Spinal cord (tissue), 10 donors: ENCODE measurements at places on chromosomes 7 and 10.

DNA sequence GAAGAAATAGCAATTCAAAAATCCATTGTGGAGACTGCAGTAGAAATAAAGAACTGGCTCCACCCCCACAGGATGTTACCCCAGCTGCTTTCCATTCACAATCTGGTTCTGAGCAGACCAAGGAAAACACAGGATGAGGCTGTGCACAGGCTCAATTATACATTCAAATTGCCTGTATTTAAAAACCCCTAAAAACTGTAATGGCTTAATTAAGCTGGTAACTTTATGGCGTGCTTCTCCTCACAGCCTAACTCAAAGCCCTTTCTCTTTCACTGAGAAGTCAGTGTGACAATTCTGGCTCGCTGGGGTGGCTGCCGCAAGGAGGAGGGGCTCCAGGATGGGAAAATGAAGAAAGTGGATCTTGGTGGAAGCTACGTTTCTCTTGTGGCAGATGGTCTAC, 1191.1 kb downstream of the SORCS1 start:
- DNase-seq = no peak

DNA sequence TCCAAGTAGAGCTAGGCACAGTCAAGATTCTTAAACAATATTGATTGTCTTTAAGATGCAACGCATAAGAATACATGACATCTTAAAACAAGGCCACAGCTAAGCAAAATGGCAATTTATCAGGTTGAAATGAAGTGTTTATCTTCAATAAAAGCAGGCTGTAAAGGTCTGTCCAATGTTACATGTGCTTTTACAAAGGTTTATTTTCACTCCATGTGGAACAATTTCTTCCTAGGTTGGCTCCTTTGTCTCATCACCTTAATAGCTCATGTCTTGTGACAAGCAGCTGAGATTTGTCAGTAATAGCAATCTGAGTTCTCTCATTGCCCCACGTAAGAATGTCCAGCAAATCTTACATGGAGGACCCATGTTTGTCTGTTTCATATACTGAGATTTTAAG, 437.6 kb downstream of the GPAM start:
- DNase-seq = no peak

- no peak for DNase-seq
Observed at GRCh38 chr7:117862378-117862777, 10.9 kb downstream of the CTTNBP2 start.

- DNase-seq = no peak
Observed at GRCh38 chr10:48708144-48708543, 23.5 kb downstream of the WDFY4 start.

DNA sequence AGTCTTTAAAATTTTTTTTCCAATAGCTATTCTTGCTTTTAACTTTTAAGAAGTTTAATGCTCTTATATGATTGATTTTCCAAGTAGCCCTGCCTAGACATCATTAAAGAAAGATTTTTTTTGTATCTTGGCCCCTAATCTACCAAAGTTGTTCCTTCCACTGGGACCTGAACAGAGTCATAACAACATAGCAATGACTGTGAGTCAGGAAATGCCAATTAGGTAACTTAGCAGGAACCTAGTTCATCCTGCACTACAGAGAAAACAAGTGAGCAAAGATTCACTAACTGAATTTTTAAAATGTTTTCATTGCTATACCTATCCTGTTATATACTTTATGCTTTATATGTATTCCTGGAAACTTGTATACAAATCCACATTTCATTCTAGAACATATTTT, 284.7 kb downstream of the BICC1 start:
- DNase-seq = no peak

DNA sequence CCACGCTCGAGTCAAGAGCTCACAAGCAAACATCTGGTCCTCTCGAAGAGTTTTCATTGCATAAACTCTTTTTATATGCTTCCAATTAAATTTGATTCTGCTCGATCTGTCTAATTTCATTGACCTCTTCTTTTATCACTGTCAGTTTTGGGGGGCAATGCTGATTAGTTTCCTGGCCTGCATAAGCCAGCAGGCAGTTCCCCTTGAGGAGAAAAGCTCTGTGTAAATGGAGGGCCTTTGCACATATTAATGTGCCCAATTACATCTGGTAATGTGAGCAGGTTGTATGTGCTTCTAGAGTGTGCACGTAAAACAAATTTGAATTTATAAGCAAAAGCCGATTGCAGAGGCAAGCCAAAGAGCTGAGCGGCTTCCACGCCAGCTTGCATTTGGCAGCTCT, 210.3 kb downstream of the ABCA13 start:
- peak; percentile 35 for DNase-seq

GRCh38 chr10:71285180-71285545, 33.9 kb upstream of the SLC29A3 start:
- DNase-seq = peak; percentile 54

DNA sequence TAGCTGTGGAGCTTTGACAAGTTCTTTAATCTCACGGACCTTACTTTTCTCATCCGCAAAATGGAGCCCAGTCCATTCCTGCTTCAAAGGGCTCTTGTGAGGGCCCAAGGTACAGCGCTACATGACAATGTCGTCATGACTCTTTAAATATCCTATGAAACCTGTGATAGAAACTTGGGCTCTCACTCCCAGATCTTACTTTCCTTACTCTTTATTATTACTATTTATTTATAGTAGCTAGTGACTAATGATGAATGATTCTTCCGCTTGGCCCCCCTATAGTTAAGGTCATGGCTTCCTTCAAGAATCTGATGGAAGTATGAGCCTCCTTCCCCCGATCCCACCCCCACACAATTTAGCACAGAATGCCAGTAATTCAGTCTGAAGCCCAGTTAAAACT, 41.9 kb downstream of the RBM20 start:
- DNase-seq = no peak

GRCh38 chr7:140417456-140418155, 13.7 kb downstream of the RAB19 start:
- no peak for DNase-seq

GRCh38 chr7:2732959-2733584, 45.1 kb downstream of the AMZ1 start:
- DNase-seq = peak; percentile 59

DNA sequence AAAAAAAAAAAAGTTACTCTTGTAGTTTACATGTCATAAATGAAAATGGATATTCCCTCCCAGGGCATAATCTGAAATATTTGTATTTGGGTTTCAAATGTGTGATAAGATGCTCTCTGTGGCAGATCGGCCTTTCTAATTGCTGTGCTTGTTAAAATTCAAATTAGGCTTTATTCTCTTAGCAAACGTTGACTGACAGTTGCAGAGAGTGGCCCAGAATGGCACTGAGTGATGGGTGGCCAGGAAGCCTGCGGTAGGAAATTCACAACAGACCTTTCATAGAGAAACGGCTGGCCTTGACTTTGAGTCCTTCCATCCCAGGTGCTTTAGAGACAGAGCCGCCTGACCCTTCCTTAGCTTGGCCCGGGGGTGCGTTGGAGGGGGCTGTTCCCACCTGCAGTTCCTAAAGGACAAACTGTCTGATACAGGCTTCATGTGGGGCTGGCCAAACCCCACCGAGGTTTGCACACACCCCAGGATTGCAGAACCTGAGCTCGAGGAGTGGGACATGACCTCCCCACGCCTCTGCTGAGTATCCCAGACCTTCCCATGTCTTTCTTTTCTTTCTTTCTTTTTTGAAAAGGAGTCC, 152.7 kb downstream of the CUX1 start:
- no peak for DNase-seq

GRCh38 chr10:122678266-122678665, 21.4 kb downstream of the C10orf120 start:
- no peak for DNase-seq

DNA sequence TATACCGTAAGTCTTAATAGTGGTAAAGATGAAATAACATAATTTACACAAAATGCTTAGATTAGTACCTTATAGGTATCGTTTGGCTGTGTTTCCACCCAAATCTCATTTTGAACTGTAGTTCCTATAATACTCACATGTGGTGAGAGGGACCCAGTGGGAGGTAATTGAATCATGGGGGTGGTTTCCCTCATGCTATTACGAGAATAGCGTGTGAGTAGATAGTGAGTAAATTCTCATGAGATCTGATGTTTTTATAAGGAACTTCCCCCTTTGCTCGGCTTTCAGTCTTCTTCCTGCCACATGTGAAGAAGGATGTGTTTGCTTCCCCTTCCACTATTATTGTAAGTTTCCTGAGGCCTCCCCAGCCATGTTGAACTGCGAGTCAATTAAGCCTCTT, 426.3 kb upstream of the POT1 start:
- DNase-seq = peak; percentile 10

- no peak for DNase-seq
Observed at GRCh38 chr10:116106611-116107010, 166.4 kb downstream of the GFRA1 start.

- DNase-seq = no peak
Observed at GRCh38 chr7:73715648-73716317, 3.7 kb downstream of the STX1A start.

GRCh38 chr7:17710312-17710711, 230.0 kb downstream of the SNX13 start:
- DNase-seq = no peak

- peak; percentile 71 for DNase-seq
Observed at GRCh38 chr7:137395420-137395819, 51.9 kb upstream of the PTN start.

- DNase-seq = no peak
Observed at GRCh38 chr7:43570688-43571365, 12.1 kb upstream of the STK17A start.

DNA sequence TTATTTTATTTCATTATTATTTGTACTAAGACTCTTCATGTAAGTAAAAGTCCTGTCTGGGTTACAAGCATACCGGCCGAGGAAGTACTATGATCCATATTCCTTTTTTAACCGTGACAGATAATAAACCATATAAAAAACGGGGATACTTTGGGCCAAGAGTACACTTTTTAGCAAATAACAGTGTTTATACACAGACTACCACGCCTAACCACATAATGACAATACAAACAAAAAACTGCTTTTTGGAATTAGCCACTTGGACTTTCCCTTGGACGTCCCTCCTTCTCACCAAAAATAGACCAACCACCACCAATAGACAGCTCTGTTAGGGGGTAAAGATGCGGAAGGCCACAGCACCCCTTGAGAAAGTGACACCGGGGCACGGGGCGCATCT, 800 bp downstream of the MINDY3 start:
- no peak for DNase-seq

DNA sequence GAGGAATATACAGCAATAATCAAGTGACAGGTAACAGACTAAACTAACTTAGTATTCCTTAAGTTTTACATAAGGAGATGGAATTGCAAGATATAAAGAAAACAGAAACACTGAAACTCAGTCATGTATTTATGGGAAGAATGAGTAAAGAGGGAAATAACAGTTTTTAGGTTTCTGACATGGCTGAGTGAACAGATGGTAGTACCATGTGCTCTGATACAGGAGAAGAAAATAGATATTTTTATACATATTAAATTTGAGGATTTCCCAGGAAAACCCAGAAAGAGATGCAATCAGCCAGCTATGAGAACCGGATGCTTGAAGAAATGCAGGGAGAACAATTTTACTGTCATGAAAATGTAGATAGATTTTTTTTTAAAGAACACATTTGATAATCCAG, 669.5 kb upstream of the GRM3 start:
- peak; percentile 35 for DNase-seq

- DNase-seq = no peak
Observed at GRCh38 chr7:144397086-144397485, 6.4 kb downstream of the NOBOX start.

GRCh38 chr7:103447073-103447960, 1.3 kb upstream of the SLC26A5 start:
- no peak for DNase-seq

- DNase-seq = no peak
Observed at GRCh38 chr7:157544226-157544625, 207.4 kb downstream of the DNAJB6 start.

- no peak for DNase-seq
Observed at GRCh38 chr10:55183993-55184392, 383.0 kb upstream of the PCDH15 start.

GRCh38 chr7:119959811-119960210, 313.2 kb upstream of the KCND2 start:
- no peak for DNase-seq

GRCh38 chr10:20644421-20644820, 252.7 kb downstream of the NEBL start:
- no peak for DNase-seq

- no peak for DNase-seq
Observed at GRCh38 chr7:51620706-51621105, 304.1 kb upstream of the COBL start.

GRCh38 chr7:122886357-122887081, at the start of gene CADPS2:
TSS of gene CADPS2 (minus strand) at chr7:122886460. CDS start at chr7:122886337, 123 bp downstream.
- DNase-seq = peak; percentile 64

DNA sequence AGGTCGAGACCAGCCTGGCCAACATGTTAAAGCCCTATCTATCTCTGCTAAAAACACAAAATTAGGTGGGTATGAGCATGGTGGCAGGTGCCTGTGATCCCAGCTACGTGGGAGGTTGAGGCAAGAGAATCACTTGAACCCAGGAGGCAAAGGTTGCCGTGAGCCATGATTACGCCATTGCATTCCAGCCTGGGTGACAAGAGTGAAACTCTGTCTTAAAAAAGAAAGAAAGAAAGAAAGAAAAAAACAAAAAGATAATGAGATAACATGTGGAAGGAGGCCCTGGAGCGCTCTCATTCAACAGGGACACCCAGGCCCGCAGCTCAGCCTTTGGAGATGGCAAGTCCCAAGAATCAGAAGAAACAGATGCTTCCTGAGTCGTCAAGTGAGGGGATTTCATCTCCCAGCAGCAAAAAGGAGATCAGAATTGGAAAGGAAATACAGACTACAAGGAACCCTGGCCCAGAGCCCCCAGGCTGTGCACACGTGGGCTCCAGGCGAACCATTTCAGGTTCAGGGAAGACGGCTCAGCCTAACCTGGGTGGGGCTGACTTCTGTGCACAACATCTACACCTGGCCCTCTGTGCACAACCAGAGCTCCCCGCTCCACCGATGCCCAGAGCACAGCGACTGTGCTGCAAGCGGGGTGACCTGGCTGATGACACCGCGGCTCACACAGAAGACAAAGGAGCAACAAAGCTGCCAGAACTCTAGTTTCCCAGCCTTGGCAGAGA, 33.3 kb downstream of the GNA12 start:
- no peak for DNase-seq

- no peak for DNase-seq
Observed at GRCh38 chr10:45470098-45471012, 96.3 kb downstream of the ALOX5 start.

DNA sequence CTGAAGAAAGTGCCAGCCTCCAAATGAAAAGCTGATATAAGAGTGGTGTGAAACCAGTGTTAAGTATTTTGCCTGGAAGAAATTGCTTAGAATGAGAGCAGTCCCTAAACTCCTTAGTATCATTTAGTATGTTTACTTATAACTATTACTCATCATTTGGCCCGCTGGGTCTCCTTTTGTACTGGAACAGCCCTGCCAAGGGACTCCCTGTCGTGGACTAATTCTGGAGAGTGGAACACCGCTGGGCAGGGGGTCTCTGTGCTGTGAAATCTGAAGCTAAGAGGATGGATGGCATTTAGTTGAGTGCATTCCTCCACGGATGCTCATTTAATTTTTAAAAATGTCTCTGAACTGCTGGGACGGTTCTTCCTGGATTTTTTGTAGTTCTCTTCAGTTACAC, 889.9 kb upstream of the C7orf33 start:
- peak; percentile 37 for DNase-seq
